Stimulated activated CD4-positive, alpha-beta T cell treated with anti-CD3 and anti-CD28 coated beads, Interleukin-4, amount 100 ng/mL, for 4 hours (primary cell): ENCODE measurements at places on chromosomes 6 and 20.

GRCh38 chr6:13308332-13308731 lies 20.0 kb downstream of the TBC1D7 start:
- no peak for DNase-seq

DNA sequence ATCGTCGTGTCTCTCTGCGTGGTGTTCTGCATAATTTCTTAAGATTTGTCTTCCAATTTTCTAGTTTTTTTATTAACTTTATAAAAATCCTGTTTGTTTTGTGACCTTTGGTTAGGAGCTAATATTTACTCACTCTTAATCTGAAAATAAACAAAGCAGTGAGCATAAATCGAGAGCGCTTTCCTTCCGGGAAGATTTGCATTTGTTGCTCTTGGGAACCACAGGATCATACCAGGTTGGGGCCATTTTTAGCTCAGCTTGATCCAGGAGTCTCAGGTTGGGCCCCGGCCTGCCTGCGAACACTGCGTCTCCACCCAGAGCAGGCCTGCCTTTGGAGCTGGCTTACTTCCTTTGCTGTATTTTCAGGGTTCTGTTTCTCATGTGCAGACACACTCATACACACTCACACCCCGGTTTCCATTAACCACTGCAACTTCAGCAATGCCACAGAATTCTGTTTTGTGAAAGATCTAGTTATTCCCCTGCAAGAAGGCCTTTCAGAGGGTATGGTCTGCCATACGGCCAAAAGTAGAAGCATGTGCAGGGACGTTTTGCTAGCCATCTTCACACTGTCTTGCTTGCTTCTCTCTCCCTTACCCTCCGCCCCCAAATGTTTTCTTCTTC lies 17.3 kb downstream of the BPHL start:
- no peak for DNase-seq

GRCh38 chr6:150676344-150676743 lies 76.7 kb downstream of the PLEKHG1 start:
- DNase-seq, result no peak

DNA sequence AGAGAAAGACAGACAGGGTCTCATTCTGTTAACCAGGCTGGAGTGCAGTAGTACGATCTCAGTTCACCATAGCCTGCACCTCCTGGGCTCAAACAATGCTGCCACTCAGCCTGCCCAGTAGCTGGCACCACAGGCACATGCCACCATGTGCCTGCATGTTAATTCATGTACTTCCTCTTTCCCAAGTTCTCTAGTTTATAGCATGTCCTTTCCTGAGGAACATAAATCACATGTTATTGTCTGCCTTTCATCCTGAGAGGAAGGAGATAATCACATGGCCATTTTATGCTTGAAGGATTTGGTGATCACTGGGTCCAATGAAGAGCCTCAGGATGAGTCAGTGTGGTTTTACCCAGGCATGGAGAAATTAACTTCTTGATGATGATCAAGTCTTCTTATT lies 47.9 kb downstream of the COL11A2 start:
- no peak for DNase-seq

- peak; percentile 10 for DNase-seq
Observed at GRCh38 chr6:135675862-135676261, 175.6 kb upstream of the PDE7B start.

GRCh38 chr20:1185316-1185741 lies 548 bp upstream of the TMEM74B start:
- no peak for DNase-seq

DNA sequence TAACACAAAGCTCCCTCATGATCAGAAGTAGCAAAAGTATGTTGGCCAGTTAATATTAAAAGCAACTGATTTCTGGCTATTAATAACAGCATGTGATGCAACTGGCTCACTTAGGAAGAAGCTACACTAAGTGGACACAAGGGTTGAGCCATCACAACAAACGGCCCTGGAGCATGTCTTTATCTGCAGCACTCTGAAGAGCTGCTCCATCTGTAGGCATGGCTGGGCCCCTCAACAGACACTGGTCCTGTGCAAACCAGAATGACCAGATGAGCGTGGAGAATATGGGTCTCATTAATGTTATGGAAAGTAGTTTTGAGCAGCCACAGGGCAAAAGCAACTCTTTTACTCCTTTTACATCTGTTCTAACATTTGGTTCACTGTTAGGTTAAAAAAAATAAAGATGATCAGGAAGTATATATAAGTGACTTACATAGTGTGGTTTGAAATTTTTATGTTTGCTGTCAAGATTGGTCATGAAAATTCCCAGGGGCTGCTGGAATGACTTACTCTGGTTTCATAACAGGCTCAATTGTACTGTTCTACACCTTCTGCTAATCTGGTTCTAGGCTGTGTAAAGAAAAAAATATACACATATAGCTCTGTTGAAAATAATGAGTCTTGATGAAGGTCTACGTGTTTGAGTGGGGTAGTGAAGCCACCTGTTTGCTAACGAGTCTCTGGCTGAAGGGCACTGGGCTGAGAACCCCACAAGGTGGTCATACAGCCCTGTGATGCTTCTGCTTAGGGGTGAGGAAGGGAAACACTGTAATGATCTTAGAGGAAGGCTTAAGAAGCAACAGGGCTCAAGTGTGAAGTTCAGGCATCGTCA lies 58.1 kb downstream of the INSM1 start:
- no peak for DNase-seq

DNA sequence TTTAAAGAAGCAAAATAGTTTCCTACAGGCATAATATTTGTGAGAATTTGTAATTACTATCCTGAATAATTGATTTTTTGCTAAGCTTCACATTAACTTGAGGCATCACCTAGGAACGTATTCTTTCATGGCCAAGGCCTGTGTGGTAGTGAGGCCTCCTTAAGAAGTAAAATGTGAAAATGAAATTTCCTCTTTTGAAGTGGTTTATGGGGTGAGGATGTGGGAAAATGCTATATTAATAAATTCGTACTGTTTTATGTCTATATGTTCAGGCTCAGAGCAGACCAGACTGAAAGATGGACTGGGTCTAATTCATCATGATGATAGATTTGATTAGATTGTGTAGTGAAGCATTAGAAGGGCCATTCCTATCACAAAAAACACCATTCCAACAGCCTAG lies 33.1 kb downstream of the MYLIP start:
- no peak for DNase-seq

DNA sequence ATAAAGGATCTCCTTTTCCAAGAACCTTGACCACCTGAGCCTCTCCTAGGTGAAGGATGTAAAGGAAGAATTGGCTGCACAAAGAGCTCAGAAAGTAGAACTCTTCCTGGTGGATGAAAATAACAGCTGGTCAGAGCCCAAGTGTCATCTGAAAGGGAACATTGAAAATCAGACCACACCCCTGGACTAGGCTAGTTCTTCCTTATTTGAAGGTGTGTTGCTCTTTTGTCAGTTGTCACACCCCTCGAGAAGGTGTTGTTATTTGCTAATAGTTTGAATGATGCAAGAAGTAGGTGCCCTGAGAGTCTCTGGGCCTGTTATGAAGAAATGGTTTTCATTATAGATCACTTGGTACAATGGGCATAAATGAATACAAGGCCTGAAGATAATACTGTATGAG lies 31.1 kb downstream of the NHLRC1 start:
- DNase-seq, result no peak

DNA sequence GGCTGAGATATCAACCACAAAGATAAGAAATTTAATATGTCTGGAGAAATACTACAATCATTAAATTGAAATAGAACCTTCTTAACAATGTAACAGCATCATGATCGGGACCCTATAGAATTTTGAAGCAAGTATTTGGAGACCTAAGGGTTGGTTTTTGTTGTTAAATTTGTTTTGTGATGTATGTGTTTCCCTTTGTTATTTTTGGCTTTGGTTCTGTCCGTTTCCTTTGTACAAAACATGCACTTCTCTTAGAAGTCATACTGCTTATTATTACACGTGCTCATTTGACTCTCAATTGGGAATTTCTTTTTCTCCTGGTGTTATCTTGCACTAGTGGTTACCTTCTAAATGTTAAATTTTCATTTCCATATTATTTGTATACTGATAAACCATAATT lies 4.0 kb upstream of the PLN start:
- DNase-seq, result no peak

DNA sequence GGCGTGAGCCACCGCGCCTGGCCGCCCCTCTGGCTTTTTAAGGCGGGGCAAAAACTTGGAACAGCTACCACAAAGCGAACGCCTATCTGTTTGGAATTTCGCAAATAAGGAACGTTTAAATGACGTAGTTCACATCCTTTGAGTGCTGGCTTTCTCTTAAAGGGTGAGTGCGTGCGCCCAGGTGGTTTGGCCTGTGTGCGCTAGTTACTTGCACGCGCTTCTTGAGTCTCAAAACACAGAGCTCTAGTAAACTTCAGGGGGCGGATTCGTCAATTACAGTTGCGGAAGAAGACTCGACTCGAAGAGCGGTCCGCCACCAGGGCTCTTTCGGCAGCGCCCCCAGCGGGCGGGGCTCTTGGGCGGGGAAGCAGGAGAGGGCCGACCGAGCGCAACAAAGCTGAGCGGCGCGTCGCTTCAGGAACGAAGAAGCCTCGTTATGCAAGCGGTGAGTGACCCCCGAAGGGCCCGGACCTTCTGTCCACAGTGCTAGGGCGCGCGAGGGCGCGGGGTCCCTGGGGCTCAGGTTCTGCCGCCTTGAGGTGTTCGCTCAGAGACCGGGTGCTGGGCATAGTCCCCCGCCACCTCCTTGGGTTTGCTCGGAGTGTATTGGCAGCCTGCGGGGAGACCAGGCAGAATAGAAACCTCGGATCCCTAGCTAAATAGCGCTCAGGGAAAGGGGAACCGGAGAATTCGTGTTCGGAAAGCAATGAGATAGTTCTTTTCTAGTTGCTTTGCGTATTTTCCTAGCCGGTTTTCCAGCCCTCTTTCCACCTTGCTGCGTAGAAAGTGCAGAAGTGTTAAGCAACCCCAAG lies at the start of gene SYCP2L:
Gene SYCP2L (plus strand): TSS at position 362 of the 812 bp plus-strand sequence. CDS start 75 bp downstream, at position 437.
- no peak for DNase-seq

- no peak for DNase-seq
Observed at GRCh38 chr6:129707882-129708495, 2.0 kb downstream of the ARHGAP18 start.

DNA sequence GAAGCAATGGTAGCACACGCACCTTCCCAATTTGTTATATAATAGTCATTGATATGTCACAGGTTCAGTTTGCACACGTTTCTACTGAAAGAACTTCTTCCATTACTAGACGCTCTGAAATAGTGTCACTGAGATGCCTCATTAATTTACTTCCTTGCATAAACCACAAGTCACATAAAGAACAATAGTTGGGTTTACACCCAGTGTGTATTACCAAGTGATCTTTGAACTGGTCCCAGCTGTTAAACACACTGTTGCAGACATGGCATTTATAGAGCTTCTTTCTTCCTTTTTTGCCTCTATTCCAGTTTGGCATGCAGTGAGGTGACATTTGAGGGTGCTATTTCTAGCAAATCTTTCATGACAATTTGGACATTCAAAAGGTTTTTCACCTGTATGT lies 245.3 kb downstream of the EPM2A start:
- DNase-seq, result no peak

- DNase-seq, result no peak
Observed at GRCh38 chr6:160101277-160102205, 20.1 kb upstream of the SLC22A1 start.

GRCh38 chr20:37533154-37533715 lies 5.6 kb upstream of the BLCAP start:
- no peak for DNase-seq

DNA sequence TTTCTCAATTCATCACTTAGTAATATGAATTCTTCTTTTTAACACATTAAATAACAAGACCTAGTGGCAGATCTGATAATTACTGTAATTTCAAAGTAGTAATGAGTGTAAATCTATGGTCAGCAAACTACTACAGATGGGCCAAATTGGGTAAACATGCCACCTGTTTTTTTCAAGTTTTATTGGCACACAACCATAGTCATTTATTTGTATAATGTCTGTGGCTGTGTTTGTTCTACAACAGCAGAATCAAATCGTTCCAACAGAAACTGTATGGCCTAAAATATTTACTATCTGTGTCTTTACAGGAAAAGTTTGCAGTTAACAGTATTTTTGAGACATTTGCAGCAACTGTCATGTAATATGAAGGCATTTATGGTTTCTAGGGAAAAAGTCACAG lies 86.1 kb upstream of the EYA2 start:
- DNase-seq, result no peak

DNA sequence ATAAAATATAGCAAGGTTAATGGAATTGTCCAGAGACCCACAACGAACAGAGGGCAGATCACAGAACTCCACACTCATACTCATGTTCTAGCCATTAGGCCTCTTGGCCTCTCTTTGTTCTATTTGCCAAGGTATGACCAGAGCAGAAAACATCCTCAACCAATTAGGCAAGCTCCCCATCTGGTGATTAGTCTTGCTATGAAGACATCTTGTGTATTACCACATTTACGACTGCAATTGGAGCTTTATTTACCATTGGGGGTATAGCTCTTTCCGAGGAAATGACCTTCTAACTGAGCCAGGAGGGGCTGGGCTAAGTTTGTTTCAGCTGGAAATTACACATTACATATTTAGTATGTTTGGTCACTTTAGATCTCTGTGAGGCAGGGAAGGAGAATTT lies 593.9 kb downstream of the CD109 start:
- DNase-seq, result no peak

GRCh38 chr20:57022306-57022705 lies 244.1 kb downstream of the BMP7 start:
- no peak for DNase-seq

GRCh38 chr20:36881888-36882287 lies 6.0 kb downstream of the TLDC2 start:
- DNase-seq, result no peak

GRCh38 chr6:156980515-156980914 lies 203.3 kb downstream of the ARID1B start:
- no peak for DNase-seq

DNA sequence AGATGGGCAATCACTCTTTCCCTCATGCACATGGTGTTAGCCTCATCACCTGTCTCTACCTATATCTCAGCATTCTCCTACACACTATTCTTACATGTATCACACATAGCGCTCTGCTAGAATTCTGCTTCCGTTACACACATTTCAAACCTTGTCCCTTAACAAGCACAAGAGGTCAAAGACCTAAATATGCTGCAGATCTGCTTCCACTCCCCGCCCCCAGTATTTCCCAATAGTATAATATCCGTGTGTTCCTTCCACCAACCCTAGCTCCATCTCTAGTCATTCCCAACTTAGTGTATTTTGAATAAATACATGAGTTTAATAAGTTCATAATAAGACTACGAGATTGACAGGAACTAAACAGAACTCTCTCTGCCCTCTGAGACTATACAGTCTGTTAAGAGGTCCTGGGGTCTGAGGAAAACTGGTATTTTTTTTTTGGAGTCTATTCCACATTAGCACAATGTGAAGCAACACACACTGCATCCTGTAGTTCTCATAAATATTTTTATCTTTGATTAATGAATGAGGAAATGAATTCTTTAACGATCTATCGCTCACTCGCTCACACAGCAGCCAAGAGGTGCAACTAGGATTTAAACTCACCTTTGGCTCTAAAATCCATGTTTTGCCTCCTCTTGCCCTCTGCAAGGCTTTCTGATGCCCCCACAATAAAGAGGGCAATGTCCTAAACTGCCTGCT lies 491.6 kb downstream of the QKI start:
- DNase-seq, result no peak
